ENCODE measurements at places on chromosomes 11 and 22.
A peak's percentile ranks its signal among the peaks of the same experiment; 100 is the strongest.

- DNase-seq: no peak
Measured at GRCh38 chr11:83070044-83070701, 1.5 kb downstream of the RAB30 start.

DNA sequence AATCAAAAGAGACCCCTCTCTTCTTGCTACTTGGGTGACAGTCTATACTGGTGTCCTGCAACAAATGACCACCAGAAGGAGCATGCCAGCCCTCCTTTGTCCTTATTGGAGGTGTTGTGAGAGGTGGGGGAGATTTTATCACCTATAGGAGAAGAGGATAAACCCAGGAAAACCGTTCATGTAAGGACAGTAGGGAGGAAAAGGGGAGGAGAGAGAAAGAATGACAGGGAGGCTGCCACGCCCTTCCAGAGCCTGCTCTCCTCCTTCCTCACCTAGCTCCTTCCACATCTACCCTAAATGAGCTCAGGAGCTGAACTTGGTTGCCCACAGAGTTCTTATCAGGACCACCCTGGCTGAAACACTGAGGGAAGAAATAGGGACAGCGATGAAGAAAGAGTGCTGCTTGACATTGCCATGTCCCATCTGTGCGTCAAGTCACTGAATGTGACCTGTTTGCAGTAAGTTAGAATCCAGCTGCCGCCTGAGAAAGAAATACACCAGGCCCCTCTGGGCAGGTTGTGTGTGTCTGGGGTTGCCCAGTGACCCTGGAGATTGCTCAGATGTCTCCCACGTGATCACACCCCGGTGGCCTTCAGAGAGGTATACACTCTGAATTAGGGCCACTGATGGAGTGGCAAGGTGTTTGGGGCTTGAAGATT is 40.4 kb upstream of the ETS1 start:
- no peak for DNase-seq

GRCh38 chr11:33987975-33988580 is 63.5 kb upstream of the CAPRIN1 start:
- DNase-seq: peak; percentile 87

DNA sequence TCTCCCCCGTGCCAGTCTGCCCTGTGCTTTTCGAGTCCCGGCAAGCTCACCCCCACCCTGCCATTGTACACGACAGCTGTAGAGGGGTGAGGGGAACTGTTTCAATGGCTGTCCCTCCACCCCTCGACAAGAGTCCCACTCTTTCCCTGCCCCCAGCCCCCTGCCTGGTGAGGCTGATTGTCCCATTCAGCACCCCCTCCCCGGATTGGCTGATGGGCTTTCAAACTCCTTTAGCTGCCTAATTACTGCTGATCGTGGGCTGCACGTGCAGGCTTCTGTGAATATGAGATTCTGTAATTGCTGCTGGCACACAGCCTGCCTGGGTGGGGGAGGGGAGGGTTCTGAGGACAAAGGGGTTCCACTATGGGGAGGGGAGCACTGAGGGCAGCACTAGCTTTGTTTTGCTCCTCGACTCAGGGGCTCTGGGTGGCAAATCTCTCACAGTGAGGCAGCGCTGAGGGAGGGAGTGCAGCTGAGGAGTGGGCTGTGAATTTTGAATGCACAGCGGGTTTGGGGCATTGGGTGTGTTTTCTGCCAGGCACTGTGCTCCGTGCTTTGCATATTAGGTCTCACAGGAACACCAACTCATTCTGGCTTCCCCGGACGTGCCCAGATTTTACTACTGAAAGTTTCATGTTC is 42.6 kb upstream of the ACCSL start:
- DNase-seq: no peak

- DNase-seq: no peak
Measured at GRCh38 chr11:131063638-131064037, 147.4 kb upstream of the SNX19 start.

DNA sequence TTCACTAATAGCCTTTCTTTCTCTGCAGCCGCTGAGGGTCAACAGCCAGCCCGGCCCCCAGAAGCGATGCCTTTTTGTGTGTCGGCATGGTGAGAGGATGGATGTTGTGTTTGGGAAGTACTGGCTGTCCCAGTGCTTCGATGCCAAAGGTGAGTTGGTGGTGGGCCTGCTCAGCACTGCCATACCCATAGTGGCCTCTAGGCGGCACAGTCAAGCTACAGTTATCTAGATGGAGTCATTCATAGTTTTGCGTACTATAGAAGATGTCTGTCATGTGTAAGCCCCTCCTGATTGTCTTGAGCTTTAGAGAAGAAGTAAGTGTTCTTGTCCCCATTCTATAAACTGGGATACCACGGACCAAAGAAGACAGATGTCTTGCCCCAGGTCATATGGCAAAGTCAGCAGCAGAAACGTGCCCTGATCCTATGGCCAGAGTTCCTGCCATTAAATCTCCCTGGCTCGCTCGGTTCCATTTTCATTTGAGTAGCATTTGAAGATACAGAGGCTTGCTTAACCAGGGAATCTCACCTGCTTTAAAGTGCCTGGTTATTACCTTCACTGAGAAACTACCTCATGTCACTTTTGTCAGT is 42.1 kb upstream of the CRTAM start:
- DNase-seq: peak; percentile 84

DNA sequence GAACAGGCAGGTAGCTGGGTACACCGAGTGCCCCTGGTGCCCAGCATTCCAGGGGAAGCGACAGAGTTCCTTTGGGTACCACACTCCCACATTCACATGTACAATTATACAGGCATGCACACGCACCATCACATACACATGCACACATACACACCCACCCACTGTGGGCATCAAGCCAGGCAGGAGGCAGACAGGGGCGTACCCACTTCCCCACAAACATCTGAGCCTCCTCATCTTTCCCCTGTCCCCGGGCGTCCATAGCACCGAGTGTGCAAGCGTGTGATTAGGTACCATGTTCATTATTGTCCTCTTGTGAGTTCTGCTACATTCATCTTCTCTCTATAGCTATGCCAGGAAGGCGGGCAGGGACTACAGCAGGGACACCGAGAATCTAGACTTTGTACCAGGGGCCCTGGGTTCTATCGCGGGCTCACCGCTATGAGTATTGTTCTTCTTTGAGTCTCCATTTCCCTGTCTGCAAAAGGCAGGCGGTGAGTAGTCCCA is 2.1 kb upstream of the CARD10 start:
- no peak for DNase-seq

DNA sequence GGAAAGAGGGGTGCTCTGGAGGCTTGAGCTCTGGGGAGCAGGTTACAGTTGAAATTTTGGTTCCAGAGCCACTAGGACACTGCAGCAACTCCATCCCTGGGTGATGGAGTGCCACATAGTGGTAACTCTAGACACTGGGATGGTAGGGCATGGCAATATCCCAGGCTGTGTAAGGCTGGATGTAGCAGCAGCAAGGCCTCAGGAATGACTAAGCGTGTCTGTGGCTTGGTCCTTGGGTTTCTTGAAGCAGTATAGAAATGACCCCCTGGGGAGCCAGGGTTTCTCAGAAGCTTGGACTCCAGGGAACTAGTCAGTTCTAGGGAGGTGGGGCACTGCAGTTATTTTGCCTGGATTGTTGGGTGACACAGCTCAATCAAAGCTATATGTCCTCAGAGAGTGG is 8.1 kb downstream of the MS4A4A start:
- no peak for DNase-seq

DNA sequence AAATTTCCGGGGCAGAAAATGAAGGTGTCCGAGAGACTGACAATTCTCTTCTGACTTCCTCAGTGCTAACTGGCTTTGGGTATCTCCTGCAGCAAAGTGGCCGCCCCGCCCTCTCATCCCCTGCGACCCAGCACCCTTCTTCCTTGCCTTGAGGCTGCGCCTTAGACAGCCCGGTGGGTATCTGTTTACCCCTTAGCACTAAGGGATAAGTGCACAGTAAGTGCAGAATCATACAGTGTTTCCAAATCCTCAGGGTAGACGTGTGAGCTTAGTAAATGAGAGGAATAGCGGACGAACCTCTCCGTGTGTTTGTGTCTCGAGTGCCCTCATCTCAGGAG is 368 bp upstream of the CHORDC1 start:
- DNase-seq: no peak

DNA sequence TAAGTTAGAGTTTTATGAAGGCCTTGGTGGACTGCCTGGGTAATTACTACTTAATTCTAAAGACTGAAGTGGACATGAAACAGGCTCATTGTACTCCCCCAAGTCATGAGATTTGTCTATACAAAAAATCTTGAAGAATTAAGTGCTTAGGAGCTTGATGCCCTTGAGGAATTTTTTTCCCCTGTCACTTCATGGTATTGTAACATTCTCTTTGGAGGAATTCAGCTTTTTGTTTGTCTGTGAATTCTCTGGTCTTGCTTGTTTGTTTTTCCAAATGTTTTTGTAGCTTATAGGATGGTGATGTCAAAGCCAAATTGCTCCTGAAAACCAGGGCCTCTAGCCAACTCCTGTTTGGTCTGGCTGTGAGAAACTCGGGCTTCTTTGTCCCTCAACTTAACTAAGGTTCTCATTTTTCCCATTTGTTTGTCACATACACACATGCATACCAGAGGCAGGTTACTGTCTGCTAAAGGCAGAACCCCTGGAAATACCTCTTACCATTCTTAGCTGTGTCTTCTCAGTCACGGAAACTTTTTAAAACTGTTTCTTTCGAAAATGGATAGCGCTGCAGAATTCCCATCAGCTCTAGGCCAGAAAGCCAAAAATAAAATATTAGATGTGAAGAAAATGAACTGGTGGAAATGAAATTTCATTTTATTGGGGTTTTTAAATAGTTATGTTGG is 66.9 kb downstream of the AMOTL1 start:
- DNase-seq: no peak

- DNase-seq: no peak
Measured at GRCh38 chr11:115869780-115870431, 365.7 kb upstream of the CADM1 start.

DNA sequence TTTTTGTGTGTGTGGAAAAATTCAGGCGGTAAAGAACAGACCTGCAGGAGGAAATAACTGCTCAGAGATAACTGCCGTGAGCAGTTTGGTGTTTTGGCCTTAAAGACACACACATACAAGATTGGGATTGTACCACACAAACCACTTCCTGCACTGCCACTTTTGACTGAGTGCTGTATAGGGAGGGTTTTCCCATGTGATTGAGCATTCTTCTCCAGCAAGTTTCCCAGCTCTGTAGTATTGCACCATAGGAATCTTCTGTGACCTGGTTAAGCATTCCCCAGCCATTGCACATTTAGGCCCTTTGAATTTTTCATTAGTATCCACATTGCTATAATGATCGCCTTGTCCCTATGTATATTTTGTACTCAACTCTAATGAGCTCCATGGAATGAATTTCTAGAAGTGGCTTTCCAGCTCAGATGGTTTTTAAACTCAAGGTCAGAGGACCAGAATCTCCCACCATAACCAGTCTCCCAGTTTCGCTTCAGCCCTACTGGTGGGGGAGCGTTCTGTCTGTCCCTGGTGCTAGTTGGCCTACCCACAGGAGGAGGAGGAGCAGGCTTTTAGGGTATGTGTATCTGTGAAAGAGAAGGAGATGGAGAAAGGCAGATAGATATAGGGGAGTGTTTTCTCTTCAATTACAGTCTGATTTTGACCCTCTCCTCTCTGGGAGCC is 9.3 kb downstream of the CD82 start:
- DNase-seq: peak; percentile 74

- DNase-seq: no peak
Measured at GRCh38 chr11:127679816-127680545, 679.4 kb upstream of the KIRREL3 start.

GRCh38 chr22:27571463-27572277 is 229.9 kb downstream of the MN1 start:
- DNase-seq: no peak

DNA sequence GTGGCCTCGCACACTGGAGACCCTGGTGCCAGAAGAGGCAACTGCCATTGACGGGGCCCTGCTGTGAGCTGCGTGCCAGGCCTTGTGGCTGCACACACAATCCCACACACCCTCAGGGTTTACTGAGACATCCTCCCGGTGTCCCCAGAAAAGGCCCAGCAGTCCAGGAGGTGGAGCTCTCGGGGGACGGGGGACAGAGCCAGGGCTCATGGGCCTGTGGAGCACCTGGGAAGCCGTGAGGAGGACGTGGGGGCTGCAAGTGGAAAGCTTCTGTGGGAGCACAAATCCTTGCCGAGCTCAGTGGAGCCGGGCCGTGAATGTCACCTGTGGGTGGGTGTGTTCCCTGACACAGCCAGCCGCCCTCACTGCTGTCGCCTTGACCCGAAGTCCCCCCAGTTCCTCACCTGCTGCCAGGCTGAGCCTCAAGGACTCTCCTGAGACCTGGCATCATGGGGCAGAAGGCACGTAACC is 609.7 kb downstream of the TBC1D22A start:
- DNase-seq: peak; percentile 44

DNA sequence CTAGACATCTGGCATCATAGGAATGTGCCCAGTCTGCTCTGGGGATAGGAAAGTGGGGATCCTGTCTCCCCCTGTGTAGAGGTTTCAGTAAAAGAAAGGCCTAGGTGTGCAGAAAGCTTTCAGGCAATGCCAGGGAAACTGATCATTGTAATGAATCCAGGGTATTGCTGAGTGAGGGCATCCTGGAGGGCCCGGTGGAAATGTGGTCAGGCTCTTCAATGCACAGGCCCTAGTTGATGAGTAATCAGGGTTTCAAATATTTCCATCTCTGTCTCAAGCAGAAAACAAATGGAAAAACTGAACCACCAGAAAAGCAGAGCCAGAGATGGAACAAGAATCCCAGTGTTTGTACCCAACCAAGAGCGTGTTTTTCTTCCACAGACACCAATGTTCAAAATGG is 2.0 kb downstream of the CD3E start:
- DNase-seq: peak; percentile 82

DNA sequence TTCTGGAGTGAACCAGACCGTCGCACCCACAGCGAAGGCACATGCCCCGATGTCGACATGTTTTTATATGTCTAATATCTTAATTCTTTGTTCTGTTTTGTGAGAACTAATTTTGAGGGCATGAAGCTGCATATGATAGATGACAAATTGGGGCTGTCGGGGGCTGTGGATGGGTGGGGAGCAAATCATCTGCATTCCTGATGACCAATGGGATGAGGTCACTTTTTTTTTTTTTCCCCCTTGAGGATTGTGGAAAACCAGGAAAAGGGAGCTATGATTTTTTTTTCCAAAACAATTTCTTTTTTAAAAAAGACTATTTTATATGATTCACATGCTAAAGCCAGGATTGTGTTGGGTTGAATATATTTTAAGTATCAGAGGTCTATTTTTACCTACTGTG is 49.2 kb upstream of the OR4B1 start:
- no peak for DNase-seq

DNA sequence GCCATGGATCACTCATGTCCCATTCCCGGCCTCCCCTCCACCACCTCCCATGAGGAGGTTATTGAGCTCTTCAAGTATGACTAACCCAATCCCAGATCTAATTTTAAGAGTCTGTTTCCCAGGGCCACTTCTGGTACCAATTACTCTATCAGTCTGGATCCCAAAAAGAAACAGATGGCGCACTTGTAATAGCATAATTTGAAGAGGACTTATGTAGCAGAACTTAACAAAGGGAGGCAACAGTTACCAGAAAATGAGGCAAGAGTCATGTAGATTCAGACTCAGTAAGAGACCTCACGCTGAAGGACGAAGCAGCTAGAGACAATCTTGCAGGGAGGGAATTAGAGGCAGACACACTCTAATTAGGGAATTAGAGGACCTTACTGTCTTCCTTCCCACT is 46.9 kb downstream of the DDX6 start:
- DNase-seq: no peak

Data from activated effector memory CD4-positive, alpha-beta T cell treated with anti-CD3 and anti-CD28 coated beads, Interleukin-2, amount 50 U/mL, for 16 hours (primary cell).